ENCODE measurements at places on chromosomes 3 and 15. TPM values are rescaled to one million over a fixed set of nuclear protein-coding genes. Genes with fewer than 3 reads are reported as not detected.

- peaks cover 67% of the 10 kb centered on the region for H3K4me1 ChIP-seq
- DNase-seq, result no peak
- no peak overlapping the region for H3K27ac ChIP-seq
- H3K36me3 ChIP-seq, result peaks cover 32% of the 10 kb centered on the region
- H3K27me3 ChIP-seq, result no peaks in the 10 kb centered on the region
- no peak overlapping the region for H3K4me3 ChIP-seq
Measured at GRCh38 chr3:156681002-156681401, 6.6 kb downstream of the TIPARP start.

DNA sequence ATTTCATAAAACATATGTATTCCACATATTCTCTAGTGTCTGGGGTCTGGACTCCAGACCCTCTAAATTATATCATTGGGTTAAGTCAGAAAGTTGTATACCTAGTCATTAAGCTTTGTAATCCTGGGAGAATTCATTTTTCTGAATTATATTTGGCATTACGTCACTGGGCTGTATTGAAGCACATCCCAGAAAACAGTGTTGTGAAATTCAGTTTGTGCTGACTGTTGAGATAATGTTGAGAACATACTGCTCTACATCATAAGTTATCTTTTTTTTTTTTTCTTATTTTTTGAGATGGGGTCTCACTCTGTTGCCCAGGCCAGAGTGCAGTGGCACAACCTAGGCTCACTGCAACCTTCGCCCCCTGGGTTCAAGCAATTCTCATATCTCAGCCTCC is 153.1 kb upstream of the STT3B start:
- H3K27me3 ChIP-seq, result no peaks in the 10 kb centered on the region
- H3K4me3 ChIP-seq, result no peak overlapping the region
- no peak overlapping the region for H3K27ac ChIP-seq
- peaks cover 13% of the 10 kb centered on the region for H3K4me1 ChIP-seq

GRCh38 chr3:195078891-195079440 is 192.0 kb downstream of the XXYLT1 start:
- no peak overlapping the region for H3K4me3 ChIP-seq
- H3K4me1 ChIP-seq, result no peaks in the 10 kb centered on the region
- no peak overlapping the region for H3K27ac ChIP-seq
- no peaks in the 10 kb centered on the region for H3K36me3 ChIP-seq

DNA sequence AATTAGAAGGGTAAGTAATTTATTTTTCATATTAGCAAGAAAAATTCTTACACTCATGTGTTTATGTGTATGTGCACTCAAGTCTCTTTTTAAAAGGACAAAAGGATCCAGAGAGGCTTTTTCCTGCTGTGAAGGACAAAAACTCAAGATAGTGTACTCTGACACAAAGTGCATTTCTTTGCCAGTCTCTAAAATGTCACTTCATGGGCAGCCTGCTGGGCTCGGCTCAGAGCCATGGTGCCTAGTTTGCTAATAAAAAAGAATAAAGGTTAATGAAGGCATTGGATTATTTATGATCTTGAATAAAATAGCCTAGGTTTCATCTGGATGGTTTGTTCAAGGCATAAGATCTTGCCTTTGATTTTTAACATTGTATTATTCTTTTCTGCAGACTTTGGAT is 989.0 kb downstream of the TBL1XR1 start:
- no peak overlapping the region for H3K27ac ChIP-seq
- no peaks in the 10 kb centered on the region for H3K27me3 ChIP-seq
- DNase-seq, result no peak
- H3K4me3 ChIP-seq, result no peak overlapping the region
- no peaks in the 10 kb centered on the region for H3K36me3 ChIP-seq

DNA sequence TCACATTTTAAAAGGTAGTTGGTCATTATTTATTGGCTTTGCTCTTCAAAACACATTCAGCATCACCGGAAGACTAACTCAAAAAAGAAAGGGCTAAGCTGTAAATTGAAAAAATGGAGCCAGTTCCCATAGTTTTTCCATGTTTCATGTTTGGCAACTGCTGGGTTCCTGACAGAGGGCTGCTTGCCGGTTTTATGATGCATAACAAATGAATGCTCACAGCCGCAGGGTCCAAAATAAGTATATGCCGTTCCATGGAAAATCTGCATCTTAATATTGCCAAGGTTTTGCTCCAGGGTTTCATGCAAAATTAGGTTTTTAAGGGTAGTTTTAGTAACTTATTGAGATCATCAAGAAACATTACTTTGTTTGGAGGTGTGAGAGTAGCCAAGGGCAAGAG is 15.8 kb downstream of the SLC12A1 start:
- peaks cover 8% of the 10 kb centered on the region for H3K27me3 ChIP-seq
- H3K27ac ChIP-seq, result no peak overlapping the region
- no peaks in the 10 kb centered on the region for H3K36me3 ChIP-seq
- no peak for DNase-seq

DNA sequence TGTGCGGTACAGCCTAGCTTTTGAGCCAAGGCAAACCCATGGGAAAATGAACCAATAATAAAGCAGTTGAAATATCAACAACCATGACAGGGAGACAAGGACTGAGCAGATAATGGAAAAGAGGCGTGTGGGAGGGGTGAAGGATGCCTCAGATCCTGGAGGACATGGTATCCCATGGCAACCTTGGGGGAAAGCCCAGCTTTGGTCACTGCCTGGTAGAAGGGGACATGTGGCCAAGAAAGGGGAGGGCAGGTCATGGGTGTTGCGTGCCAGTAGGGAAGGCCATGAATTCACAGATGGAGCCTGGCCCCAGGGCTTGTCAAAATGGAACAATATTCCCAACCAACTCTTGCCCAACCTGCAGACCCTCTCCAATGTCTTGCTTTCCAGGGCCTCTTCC is 140.5 kb upstream of the SMAD3 start:
- no peak for DNase-seq
- H3K36me3 ChIP-seq, result no peaks in the 10 kb centered on the region
- H3K27me3 ChIP-seq, result peaks cover 9% of the 10 kb centered on the region
- no peaks in the 10 kb centered on the region for H3K4me1 ChIP-seq
- no peak overlapping the region for H3K4me3 ChIP-seq

DNA sequence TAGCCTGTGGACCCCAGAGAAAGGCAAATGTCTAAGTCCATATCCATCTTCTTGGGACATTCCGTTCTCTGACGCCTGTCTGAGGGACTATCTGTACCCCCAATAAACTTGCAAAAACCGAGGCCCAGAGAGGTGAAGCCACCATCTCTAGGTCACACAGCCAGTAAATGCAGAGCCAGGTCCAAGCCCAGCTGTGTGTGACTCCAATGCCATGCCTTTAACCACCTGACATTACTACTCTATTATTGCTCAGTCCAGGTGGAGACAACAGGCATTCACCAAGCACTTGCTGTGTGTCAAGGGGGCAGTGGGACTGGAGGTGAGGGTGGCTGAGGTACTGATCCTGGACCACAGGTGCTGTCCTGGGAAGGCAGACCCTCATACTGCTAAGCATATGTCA is 25.4 kb downstream of the CYP8B1 start:
- no peak for DNase-seq
- H3K27me3 ChIP-seq, result peaks cover 2% of the 10 kb centered on the region
- H3K4me1 ChIP-seq, result peaks cover 16% of the 10 kb centered on the region
- no peaks in the 10 kb centered on the region for H3K36me3 ChIP-seq
- H3K4me3 ChIP-seq, result no peak overlapping the region
- no peak overlapping the region for H3K27ac ChIP-seq

Gene SAXO2
- total RNA-seq, result 0.79 TPM

Gene ZSCAN2
- 5.3 TPM for total RNA-seq

Gene CPNE9
- total RNA-seq, result not detected

Gene C2CD4A
- total RNA-seq, result 0.27 TPM

- no peaks in the 10 kb centered on the region for H3K36me3 ChIP-seq
- no peak overlapping the region for H3K27ac ChIP-seq
Measured at GRCh38 chr15:48281674-48282073, 49.6 kb upstream of the DUT start.

DNA sequence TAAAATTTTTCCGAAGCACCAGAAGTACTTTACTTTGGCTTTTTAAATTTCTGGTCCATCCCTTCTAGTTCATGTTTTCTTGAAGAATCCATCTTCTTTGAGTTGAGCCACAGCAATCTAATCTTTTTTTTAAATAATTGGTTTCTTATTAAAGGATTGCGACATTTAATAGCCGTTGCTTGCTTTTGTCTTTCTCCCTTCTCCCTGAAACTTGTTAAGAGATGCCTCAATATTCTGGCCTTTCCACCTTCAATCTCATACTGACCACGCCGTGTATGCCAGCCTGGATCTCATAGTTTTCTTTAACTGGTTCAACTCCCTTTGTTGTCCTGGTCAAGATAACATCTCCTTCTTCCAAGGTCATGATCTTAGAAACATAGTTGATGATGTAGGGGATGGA is 18.4 kb upstream of the RPLP1 start:
- no peak for DNase-seq
- no peak overlapping the region for H3K4me3 ChIP-seq
- H3K27ac ChIP-seq, result no peak overlapping the region

- no peaks in the 10 kb centered on the region for H3K36me3 ChIP-seq
- no peak overlapping the region for H3K27ac ChIP-seq
- H3K4me1 ChIP-seq, result no peaks in the 10 kb centered on the region
- H3K27me3 ChIP-seq, result peaks cover 9% of the 10 kb centered on the region
Measured at GRCh38 chr3:37752649-37753025, 109.0 kb upstream of the CTDSPL start.

Gene TMEM212
- total RNA-seq, result not detected
